ENCODE measurements at places on chromosomes 4 and X.

- no peak for DNase-seq
- no peaks in the 10 kb centered on the region for H3K36me3 ChIP-seq
- no peaks in the 10 kb centered on the region for H3K4me1 ChIP-seq
- H3K27ac ChIP-seq = peak overlapping the region; percentile 11
- H3K4me3 ChIP-seq = no peak overlapping the region
- H3K27me3 ChIP-seq = no peaks in the 10 kb centered on the region
Measured at GRCh38 chrX:9611436-9612145, 146.7 kb downstream of the TBL1X start.

- H3K36me3 ChIP-seq = peaks cover 21% of the 10 kb centered on the region
- H3K4me3 ChIP-seq = peak overlapping the region; percentile 87
- H3K4me1 ChIP-seq = peaks cover 33% of the 10 kb centered on the region
- H3K27ac ChIP-seq = peak overlapping the region; percentile 94
Measured at GRCh38 chr4:70838204-70838603, 1.5 kb downstream of the GRSF1 start.

GRCh38 chrX:2974961-2975360, 31.4 kb upstream of the ARSH start:
- H3K27ac ChIP-seq = no peak overlapping the region
- DNase-seq = no peak
- H3K36me3 ChIP-seq = no peaks in the 10 kb centered on the region
- no peak overlapping the region for H3K4me3 ChIP-seq

GRCh38 chr4:124610211-124610610, 102.3 kb downstream of the ANKRD50 start:
- H3K4me1 ChIP-seq = no peaks in the 10 kb centered on the region
- H3K36me3 ChIP-seq = no peaks in the 10 kb centered on the region
- H3K27me3 ChIP-seq = no peaks in the 10 kb centered on the region
- DNase-seq = no peak
- H3K27ac ChIP-seq = no peak overlapping the region

- peaks cover 2% of the 10 kb centered on the region for H3K36me3 ChIP-seq
- peak within 1 kb of the TSS; percentile 72 for H3K4me3 ChIP-seq
- peaks cover 68% of the 10 kb centered on the region for H3K27me3 ChIP-seq
- H3K4me1 ChIP-seq = peaks cover 27% of the 10 kb centered on the region
- no peak within 1 kb of the TSS for H3K27ac ChIP-seq
- DNase-seq = peak; percentile 86
Measured at GRCh38 chr4:6200011-6200921, at the start of gene JAKMIP1. TSS of gene JAKMIP1 (minus strand) at chr4:6200549. CDS start at chr4:6112850, 87,699 bp downstream.

DNA sequence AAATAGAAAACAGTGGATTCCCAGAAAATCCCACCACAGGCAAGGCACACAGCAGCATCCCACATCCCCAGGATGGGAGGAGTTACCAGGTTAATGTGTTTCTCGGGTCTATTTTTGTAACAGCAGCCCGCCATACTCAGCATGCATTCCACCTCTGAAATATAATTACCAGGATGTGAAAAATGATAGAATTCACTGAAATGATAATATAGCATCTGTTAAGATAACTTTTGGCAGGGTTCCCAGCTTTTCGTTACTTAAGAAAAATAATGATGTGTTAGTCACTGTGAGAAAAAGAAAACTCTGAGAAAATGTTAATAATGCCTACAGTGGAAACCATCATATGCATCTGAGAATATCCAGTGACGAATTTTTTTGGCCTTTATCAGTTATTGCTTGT, 87.1 kb downstream of the VCX2 start:
- H3K27me3 ChIP-seq = no peaks in the 10 kb centered on the region
- no peaks in the 10 kb centered on the region for H3K4me1 ChIP-seq
- no peak overlapping the region for H3K27ac ChIP-seq
- H3K36me3 ChIP-seq = no peaks in the 10 kb centered on the region
- no peak for DNase-seq

DNA sequence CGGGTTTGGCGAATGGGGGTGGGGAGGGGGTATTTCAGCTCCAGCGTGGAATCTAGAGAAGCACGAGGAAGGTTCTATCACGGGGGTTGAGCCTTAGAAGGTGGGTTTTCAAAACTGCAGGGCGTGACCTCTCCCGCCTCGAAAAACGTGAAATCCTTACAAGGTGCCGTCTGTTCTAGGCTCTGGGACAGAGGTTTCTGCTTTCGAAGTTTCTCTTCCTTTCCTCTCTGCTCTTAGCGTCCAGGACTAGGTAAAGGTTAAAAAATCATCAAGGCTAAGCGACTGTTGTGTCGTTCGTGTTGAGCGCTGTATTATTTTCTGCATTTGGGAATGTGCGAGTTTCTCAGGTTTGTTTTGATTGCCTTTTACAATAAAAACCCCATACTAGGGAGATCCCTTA, 1.1 kb downstream of the FHL1 start:
- no peak for DNase-seq
- H3K36me3 ChIP-seq = peaks cover 2% of the 10 kb centered on the region

DNA sequence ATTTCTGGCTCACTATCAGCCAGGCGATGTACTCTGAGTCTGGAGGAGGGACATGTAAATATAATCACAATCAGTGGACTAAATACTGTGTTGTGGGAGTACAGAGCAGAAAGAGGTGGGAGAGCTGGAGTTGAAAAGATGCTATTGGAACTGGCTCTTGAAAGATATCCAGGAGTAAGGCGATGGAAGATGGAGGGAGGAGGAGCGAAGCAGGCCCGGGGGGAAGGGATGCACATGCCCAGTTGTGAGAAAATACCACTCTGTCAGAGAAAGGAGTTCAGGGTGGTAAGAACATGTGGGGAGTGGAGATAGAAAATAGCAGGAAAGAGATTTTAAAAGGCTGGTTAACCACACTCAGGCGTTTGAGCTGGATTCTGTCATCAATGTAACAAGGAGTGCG, 216.9 kb upstream of the ETNPPL start:
- H3K36me3 ChIP-seq = peaks cover 14% of the 10 kb centered on the region
- no peaks in the 10 kb centered on the region for H3K27me3 ChIP-seq
- H3K4me1 ChIP-seq = peaks cover 29% of the 10 kb centered on the region
- DNase-seq = no peak

DNA sequence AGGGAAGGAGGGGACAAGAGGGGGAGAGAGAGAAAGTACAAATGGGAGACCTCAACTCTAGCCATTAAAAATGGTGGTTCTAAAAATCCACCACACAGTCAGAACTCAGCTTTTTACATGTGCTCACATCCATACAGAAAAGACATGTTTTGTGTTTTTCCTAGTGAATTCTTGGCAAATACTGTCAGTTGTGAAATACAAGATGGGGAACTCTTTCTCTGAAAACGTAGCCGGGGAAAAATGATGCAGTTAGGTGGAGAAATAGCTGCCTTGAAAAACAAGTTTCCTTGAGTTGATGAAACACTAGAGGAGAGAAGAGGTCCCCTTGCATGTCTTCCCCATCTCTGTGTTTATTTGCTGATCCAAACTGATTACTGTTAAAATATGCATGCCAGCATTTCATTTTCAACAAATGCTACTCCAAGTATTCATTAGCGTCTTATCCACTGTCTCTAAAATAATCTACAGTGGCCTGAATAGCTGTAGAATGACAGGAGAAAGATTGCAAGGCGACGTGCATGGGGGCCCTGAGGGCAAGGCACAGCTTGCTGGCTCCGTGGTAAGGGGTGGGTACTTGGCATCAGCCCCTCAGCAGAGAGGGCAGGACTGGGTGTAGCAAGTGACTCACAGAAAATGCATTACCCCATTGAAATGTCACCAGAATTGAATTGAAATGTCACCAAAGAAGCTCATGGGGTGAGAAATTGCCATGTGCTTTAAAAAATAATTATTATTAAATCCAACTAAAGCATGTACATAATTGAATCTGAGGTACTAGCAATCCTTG, 48.1 kb upstream of the TBL1X start:
- H3K4me3 ChIP-seq = no peak overlapping the region
- H3K4me1 ChIP-seq = peaks cover 9% of the 10 kb centered on the region
- no peak for DNase-seq
- H3K27me3 ChIP-seq = no peaks in the 10 kb centered on the region

DNA sequence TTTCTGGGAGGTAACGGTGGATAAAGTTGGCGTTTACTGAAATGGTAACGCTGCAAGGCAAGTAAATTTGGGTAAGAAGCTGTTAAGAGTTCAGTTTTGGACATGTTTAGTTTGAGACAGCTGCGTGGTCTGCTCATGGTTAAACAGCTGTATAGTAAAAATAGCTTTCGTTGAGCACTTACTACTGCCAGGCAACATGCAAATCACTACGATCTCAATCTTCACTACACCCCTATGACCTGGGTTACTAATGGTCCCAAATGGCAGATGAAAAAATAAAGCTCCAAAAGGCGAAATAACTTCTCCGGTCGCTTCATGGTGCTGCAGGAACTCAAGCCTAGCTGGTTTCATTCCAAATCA, 22.2 kb downstream of the FABP2 start:
- peaks cover 38% of the 10 kb centered on the region for H3K4me1 ChIP-seq
- H3K27me3 ChIP-seq = no peaks in the 10 kb centered on the region
- H3K36me3 ChIP-seq = peaks cover 36% of the 10 kb centered on the region
- H3K4me3 ChIP-seq = peak overlapping the region; percentile 85
- no peak for DNase-seq

DNA sequence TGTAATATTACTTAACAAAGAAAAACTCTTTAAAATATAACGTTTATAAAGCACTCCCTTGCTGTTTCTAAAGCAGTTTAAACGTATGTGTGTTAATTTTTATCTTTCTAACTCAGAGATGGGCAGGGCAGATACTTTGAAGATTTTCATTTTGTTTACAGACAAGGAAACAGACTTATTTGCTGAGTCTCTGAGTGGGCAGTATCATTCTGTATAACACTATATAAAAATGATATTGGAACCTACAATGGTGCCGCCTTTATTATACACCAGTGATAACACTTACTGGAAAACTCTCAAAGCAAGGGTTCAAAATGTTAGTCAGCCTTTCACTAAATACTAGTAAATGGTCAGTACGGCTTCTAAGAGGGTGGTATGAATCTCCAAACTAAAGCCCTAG, 193.4 kb downstream of the NR3C2 start:
- DNase-seq = no peak
- H3K4me3 ChIP-seq = no peak overlapping the region
- no peaks in the 10 kb centered on the region for H3K36me3 ChIP-seq
- no peaks in the 10 kb centered on the region for H3K4me1 ChIP-seq
- no peaks in the 10 kb centered on the region for H3K27me3 ChIP-seq
- no peak overlapping the region for H3K27ac ChIP-seq

- H3K4me3 ChIP-seq = no peak overlapping the region
- DNase-seq = no peak
- peaks cover 14% of the 10 kb centered on the region for H3K27me3 ChIP-seq
- H3K27ac ChIP-seq = no peak overlapping the region
- no peaks in the 10 kb centered on the region for H3K36me3 ChIP-seq
Measured at GRCh38 chr4:17667253-17667652, 52.8 kb downstream of the MED28 start.

- no peak for DNase-seq
- no peaks in the 10 kb centered on the region for H3K27me3 ChIP-seq
- H3K27ac ChIP-seq = no peak overlapping the region
- H3K4me3 ChIP-seq = no peak overlapping the region
Measured at GRCh38 chr4:163866728-163867315, 372.3 kb downstream of the TMA16 start.

- H3K27me3 ChIP-seq = no peaks in the 10 kb centered on the region
- H3K4me1 ChIP-seq = no peaks in the 10 kb centered on the region
- no peak overlapping the region for H3K27ac ChIP-seq
- no peaks in the 10 kb centered on the region for H3K36me3 ChIP-seq
- no peak for DNase-seq
Measured at GRCh38 chr4:125115476-125115875, 199.3 kb upstream of the FAT4 start.

- H3K27me3 ChIP-seq = no peaks in the 10 kb centered on the region
- no peaks in the 10 kb centered on the region for H3K4me1 ChIP-seq
- no peaks in the 10 kb centered on the region for H3K36me3 ChIP-seq
- H3K4me3 ChIP-seq = no peak overlapping the region
- no peak for DNase-seq
Measured at GRCh38 chr4:189021831-189022230, 882.6 kb downstream of the TRIML1 start.

DNA sequence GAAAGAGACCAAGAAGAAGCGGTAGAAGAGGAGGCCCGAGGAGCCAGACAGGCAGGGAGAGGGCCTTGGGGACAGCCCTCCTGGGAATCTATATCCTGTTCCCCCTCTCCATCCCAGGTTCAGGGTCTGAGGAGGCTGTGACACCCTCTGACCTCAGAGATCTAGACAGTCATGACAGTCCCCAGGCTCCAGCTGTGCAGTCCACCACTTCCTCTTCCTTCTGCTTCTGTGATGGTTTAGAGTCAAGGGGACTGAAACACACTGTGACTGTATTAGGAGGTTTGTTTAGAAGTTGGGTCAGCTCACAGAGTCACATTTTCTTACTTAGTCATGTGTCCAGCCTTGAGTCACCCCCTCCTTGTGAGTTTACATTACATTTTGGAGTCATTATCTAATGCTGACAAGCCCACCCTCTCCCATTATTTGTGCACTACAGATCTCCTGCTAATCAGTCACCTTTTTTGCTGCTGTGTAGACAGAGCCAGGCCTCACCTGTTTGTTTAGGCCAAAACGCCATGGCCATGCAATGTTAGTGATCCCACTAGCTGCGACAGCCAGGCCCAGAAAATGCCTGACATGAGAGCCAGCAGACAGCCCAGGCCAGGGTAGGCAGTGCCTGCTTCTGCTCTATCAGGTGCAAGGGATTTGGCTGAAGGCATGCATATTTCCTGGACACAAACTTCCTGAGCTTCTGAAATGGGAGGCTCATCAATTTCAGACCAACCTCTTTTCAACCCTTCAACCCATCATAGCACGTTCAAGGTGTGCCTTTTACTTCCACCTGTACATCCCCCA, 26.0 kb downstream of the MANBA start:
- H3K4me3 ChIP-seq = no peak overlapping the region
- H3K36me3 ChIP-seq = peaks cover 30% of the 10 kb centered on the region
- H3K27ac ChIP-seq = peak overlapping the region; percentile 77
- H3K27me3 ChIP-seq = no peaks in the 10 kb centered on the region
- peak; percentile 31 for DNase-seq

DNA sequence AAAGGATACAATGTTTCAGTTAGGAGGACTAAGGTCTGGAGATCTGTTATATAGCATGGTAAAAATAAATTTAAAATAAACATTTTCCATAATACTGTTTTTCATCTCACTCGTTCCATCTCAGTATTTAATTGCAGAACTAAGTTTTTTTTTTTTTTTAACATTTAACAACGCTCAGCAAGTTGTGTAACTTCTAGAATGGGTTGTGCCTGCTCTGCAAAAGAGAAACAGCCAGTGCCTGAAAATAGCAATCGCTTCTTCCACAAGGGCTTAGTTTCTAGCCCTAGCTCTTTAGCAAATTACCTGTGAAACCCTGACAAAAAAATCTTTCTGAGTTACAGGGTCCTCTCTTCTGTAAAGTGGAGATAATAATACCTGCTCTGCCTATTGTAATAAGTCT, 41.9 kb downstream of the CNGA1 start:
- H3K4me3 ChIP-seq = no peak overlapping the region
- no peak for DNase-seq
- no peaks in the 10 kb centered on the region for H3K4me1 ChIP-seq
- H3K27me3 ChIP-seq = no peaks in the 10 kb centered on the region

DNA sequence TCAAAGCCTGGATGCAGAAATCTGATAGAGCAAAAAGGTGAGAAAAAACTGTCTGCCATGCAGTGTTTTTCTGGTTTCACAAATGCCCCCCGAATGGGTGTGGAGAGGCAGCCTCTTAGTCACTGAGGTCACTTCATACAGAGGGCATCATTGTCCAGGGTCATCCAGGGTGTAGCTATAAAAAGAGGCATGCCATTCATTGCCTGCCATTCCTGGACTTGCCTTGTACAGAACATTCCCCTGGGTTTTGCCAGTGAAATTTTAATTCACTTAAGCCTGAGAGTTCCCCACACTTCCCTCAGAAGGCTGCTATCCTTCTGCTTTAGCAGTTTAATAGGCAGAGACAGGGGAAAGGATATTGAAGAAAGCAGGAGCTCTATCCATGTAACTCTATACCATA, 230.3 kb downstream of the UNC5C start:
- no peak for DNase-seq
- H3K36me3 ChIP-seq = no peaks in the 10 kb centered on the region
- H3K27me3 ChIP-seq = no peaks in the 10 kb centered on the region
- no peak overlapping the region for H3K27ac ChIP-seq
- H3K4me3 ChIP-seq = no peak overlapping the region
- H3K4me1 ChIP-seq = no peaks in the 10 kb centered on the region
